Stimulated activated CD8-positive, alpha-beta memory T cell treated with anti-CD3 and anti-CD28 coated beads, Interleukin-15, amount 100 ng/mL, for 1 hour (primary cell): ENCODE measurements at places on chromosomes 11 and 22.

DNA sequence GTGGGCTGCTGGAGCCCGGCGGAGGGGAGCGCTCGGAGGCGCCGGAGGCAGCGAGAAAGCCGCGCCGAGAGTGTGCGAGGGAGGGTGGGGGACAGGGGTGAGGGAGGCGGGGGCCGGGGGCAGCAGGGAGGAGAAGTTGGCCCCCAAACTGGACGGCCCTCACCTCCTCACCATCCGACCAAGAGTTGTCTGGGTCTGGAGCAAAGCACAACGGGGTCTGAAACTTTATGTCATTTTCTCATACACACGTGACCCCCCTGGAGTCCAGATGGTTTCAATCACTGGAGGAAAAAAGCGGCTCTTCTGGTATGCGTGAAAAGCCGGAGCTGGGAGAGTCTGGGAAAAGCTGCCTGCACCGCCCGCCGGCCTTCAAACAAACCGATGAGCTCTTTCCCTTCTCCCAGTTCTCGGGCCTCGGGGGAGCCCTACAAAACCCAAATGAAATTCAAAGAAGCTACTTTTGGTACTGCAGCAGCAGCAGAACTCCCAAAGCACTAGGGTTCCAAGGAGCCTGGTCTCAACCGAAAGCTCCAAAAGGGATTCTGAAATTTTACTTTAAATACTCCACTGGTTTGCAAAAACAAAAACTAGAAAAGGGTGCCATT, 39.7 kb upstream of the AKIP1 start:
- no peak for DNase-seq

- no peak for DNase-seq
Measured at GRCh38 chr11:68660066-68660810, 24.1 kb upstream of the GAL start.

DNA sequence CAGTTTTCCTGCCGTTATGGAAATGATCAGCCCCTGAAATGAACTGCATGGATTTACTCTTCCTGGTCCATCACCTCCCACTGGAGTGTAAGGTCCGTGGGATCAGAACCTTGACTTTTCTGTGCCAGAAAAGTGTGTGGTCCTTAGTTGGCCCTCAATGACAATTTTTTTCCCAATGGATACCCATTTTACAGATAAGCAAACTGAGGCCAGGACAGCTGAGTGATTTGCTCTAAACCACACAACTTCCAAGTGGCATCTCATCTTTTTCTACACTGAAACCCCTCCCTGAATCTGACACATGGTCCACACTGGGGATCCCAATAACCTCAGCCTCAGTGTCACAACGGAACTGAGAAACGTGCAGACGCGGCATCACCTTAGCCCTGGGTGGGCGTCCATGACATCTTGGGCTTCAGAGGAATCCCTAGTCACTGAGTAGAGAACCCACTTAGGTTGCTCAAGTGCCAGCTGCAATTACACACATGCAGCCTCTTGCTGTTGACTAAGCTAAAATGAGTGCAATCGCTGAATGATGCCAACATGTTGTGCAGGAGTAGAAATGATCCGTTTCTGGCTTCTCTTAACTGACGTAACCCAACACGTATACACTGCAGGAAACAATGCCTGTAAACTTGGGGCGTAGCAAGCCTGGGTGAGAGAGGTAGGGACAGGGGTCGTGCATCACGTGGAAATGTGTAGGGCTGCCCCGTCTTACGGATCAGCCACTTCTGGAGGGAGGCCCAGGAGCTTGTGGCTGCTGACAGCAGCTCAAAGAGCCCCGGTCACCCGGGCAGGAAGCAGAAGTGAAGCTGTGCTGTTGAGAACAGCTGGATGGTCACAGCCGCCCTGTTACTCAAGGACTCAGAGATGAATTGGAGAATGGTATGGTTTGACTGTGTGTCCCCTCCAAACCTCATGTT, 136.3 kb downstream of the SHANK2 start:
- no peak for DNase-seq

- no peak for DNase-seq
Measured at GRCh38 chr11:109984634-109985289, 108.4 kb upstream of the ZC3H12C start.

- no peak for DNase-seq
Measured at GRCh38 chr11:36365907-36366306, 69.8 kb downstream of the PRR5L start.

DNA sequence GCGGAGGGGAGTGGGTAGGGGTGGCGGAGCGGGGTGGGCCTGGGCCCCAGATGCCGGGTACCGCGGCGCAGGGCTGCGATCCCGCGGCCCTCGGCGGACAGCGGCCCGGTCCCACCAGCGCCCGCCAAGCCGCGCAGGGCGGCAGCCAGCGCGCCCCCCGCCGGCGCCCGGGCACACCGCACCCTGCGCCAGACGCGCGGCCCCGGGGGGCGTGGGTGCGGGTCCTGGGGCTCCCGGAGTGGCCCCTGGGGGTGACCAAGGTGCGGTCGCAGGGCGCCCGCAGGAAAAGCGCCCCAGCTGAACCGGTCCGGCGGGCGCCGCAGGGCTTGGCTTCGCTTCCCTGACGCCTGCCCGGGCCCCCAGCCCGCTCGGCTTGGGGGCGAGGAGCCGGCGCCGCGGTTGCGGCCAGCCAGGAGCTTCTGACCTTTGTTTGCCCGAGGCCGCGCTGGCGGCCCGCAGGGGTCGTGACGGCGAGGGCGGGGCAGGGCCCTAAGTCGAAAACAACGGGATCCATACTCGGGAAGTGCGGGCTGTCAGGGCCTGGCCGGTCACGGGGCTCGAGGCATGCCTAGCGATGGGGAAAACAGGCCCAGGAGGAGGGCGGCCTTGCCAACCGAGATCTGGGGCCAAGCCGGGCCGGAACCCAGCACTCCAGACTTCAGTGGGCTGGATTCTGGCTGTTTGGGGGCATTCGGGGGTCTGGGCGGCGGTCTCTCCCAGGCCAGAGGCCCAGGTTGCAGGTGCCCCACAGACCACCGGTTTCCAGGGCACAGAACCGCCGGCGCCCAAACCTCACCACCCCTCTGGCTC, 581 bp upstream of the AP5B1 start:
- no peak for DNase-seq

DNA sequence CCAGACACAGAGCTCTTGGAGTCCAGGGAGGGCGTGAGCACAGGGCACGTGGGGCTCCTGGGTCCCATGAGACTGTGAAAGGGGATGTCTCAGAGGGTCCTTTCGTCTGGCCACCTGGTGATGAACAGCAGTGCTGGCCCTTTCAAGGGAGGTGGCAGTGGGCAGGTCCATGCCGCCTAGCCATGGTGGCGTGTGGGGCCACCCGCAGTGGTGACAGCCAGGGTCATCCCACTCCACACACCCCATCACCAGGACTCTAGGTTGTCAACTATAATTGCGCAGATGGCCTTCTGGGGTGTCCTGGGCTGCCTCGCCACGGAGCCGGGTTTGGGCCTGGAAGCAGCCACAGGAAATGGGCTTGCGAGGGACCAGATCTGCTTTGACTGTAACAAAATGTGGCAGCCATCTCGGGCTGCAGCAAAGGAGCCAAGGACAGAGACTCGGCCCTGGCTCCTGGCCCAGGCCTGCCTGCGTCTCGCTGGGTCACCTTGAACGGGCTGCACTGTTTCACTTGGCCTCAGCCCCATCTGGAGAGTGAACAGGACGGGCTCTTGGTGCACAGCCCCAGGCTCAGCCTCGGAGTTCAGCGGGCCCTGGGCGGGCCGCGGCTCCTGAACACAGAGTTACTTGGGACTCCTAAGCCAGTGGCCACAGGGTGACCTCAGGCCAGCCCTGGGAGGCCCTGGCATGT, 1350.5 kb downstream of the BRD1 start:
- DNase-seq, result no peak

DNA sequence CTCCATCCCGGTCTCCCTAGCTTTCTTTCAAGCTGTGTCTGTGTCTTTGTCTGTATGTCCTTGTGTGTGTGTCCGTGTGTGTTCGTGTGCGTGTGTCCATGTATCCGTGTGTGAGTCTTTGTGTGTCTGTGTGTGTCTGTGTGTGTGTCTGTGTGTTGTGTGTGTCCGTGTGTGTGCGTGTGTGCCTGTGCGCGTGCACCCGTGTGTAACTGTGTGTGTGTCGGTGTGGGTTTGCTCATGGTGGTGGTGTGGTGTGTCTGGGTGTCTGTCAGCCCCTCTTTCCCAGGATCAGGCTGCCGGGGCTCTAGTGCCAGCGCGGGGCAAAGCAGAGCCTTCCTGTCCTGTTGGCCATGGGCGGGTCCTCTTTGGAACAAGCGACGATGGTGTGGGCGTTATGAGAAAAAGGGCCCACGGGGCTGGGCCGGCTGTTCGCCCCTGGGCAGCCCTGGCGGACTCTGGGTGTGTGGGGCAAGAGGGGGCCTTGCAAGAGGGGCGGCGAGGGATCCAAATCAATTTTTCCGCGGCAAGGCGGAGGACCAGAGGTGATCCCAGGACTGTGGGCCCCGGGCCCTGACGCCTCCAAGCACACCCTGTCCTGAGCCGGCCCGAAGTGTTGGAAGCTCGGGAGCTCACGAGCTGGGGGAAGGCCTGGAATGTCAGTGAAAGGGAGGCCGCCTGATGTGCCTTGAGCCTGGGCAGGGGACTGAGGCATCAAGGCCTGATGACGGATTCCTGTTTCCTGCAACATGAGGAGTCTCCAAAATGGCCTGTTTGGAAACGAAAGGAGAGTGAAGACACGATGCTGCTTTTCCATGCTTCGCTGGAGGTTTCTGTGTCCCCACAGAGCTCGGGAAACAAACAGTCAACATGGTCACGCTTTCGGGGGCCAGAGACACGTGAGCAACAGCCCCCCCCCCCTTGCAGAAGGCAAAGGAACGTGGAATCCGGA, 3929.2 kb upstream of the OR11H1 start:
- no peak for DNase-seq

DNA sequence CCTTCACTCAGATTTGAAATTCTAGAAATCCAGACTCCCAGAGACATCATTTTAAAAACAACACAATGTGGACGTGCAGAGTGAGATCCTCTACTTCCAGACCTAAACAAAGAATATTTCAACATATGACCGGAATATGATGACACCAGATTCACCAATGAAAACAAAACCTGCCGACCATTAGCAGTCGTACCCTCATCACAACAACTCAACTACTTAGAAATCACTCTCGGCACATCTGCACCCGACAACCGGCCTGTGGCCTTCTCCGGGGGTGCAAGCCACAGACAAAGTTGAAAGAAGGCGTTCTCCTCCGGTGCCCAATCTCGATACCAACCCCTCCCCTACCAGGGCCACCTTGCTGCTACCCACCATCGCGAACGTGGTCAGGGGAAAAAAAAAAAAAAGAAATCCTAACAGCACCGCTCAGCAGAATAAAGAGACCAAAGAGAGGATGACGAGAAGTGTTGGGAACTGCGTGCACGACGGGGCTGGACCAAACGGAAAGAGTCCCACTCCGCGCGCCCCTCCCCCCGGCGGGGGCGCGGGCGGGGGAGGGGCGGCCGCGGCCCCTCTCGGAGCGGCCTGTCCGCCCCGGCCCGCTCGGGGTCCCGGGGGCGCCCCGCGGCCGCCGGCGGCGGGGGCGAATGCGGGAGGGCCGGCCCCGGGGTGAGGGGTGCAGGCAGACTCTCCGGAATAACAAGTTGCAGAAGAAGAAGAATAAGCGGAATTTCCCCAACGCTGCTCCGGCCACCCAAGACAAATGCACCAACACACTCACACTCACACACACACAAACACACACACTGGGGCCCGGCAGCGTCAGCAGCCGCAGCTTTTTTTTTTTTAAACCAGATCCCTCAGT, 1.7 kb downstream of the PHF21A start:
- peak; percentile 22 for DNase-seq

DNA sequence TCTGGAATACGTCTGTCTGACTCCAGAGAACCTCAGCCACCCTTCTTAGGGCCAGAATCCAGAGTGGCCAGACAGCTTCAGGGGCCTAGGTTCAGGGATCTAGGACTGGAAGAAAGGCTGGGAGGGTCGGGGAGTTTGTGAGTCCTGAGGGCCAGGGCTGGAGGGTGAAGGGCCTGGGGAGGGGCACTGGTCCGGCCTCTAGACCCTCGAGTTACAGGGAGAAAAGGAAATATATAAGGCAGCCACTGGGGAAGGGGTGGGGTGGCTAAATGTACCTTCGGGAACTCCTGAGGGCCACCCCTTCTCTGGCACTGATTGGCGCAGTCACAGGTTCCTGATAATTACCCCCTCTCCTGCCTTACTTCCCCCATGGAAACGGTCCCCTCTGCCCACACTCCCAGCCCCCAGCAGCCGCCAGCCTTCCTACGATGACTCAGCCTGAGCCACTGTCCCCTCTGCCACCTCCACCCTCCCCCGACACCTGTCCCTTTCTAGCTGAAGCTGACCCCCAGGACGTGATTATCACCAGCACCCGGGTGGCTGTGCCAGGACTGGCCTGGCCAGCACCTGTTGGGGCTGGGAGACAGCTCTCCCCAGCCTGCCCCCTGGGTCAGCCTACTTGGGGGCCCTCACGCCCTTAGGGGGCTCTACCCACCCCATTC, 26.4 kb downstream of the MB start:
- DNase-seq, result no peak

- DNase-seq, result no peak
Measured at GRCh38 chr11:111937461-111937769, 272 bp downstream of the DIXDC1 start.

DNA sequence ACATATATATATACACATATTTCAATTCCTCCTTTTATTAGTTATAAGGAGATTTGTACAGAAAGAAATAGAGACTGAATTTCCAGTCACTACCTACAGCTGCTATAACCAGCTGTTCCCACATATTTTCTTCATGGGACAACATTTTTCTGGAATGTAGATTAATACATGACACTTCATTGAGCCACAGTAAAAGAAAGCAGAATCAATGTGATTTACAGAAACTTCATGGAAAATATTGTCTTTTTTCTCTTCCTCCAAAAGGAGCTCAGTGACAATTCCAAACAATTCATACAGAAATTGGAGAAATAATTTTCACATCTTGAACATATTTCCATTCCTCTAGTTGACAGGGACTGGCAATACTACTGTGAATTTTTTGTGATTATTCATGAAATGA, 249.2 kb downstream of the DLG2 start:
- DNase-seq, result no peak
